M059J (cell line): ENCODE measurements at places on chromosomes 4 and X. TPM values are rescaled to one million over a fixed set of nuclear protein-coding genes. Genes with fewer than 3 reads are reported as not detected.

DNA sequence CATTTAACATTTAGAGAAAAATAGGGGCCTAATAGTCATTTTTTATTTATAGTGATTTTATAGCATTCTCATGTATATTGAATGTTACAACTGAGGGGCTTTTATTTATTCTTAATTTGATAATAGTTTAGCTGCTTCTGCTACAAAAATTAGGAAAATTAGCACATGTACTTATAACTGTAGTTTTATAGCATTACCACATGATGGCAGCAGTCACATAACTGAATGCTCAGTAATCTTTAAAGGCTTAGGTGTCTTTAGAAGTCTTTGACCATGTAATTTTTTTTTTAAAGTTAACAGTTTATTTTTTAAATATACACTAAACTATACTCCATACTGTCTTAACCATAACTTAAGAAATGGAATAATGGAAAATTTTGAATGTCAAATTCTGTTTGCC, 136.6 kb downstream of the STAG2 start:
- peak; percentile 46 for DNase-seq

- DNase-seq, result no peak
These were observed 60.3 kb downstream of the DLG3 start for GRCh38 chrX:70504772-70505450.

GRCh38 chrX:112819008-112819640, 21.5 kb downstream of the AMOT start:
- peak; percentile 80 for DNase-seq

DNA sequence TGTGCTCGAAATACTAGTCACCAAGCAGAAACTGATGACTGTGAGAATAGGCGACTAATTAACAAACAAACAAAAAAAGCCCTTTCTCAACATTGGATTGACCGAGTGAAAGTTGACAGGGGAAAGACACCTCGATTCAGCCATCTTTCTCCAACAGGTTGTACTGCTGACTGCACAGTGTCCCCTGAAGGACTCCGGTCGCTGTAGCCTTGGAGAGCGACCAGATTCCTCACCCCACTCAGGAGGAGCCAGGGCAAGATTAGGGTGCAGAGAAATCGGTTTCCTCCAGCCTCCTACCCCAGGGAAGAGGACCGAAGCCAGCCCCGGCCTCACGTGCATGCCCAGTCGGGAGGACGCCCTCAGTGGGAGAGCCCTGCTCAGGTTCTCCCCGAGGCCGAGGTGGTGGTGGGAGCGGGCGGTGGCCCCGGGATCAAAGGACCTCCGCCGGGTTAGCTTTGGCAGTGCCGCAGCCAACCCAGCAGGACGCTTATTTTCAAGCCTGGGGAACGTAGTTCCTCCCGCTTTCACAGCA, 1.1 kb upstream of the RAP1GDS1 start:
- peak; percentile 33 for DNase-seq

DNA sequence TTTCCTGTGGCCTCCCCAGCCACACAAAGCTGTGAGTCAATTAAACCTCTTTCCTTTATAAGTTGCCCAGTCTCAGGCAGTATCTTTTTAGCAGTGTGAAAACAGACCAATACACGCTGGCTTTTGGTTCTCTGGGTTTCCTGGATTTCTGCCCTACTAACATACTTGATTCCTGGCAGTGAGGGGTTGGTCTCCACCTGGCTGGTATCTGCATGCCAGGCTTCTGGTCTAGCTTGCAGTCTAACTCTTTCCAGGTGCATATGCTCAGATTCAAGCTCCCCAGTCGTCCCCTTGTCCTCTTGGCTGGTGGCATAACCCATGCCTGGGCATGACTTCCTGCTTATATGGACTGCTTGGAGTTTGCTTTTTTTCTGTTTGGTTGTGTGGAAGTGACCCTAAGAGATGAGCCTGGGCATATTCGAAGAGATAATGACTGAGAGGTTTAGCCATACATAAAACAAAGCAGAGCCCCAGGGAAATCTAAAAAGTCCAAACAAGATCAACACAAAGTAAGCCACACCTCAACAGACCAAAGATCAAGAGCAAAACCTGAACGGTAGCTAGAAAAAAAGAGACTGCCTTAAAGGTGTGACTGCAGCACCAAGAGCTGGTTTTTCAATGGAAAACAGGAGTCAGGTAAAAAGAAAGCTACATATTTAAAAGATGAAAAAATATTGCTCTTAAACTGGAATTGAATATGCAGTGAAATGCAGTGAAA, 102.1 kb upstream of the STS start:
- no peak for DNase-seq

DNA sequence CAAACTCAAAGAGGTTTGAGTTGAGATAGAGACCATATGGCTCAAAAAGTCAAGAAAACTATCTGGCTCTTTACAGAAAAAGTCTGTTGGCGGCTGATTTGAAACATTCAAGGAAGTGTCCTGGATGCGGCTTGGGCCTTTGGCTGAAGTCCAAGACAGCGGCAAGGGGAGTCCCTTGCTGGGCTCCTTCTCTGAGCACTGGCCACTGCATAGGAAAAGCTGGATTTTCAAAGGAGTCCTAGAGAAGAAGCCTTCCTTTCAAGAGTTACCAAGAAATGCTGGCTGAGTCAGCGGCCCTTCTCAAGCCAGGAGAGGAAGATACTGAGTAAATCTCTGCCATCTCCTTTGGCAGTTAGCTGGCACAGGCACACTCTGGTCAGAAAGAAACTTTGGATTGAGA, 12.1 kb downstream of the APLN start:
- peak; percentile 60 for DNase-seq

- DNase-seq, result no peak
These were observed 25.5 kb downstream of the PHEX start for GRCh38 chrX:22057667-22058066.

DNA sequence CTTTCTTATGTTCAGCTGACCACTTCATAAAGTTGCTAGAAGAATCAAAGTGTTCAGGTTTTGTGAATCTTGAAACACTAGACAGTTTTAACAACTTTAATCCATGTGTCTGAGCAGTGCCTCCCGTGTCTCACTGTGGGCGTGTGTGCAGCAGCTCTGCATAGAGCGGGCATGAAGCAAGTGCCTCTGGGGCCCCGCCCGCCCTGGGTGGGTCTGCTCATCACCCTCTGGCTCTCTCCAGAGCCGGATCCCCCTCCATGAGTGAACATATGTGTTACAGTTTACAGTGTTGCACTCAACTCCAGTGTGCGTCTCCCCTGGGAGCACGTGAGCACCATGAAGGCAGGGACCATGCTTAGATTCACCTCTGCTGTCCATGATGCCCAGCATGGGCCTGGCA, 37.6 kb upstream of the CRMP1 start:
- DNase-seq, result no peak

- no peak for DNase-seq
These were observed 26.4 kb downstream of the GAK start for GRCh38 chr4:905485-906338.

DNA sequence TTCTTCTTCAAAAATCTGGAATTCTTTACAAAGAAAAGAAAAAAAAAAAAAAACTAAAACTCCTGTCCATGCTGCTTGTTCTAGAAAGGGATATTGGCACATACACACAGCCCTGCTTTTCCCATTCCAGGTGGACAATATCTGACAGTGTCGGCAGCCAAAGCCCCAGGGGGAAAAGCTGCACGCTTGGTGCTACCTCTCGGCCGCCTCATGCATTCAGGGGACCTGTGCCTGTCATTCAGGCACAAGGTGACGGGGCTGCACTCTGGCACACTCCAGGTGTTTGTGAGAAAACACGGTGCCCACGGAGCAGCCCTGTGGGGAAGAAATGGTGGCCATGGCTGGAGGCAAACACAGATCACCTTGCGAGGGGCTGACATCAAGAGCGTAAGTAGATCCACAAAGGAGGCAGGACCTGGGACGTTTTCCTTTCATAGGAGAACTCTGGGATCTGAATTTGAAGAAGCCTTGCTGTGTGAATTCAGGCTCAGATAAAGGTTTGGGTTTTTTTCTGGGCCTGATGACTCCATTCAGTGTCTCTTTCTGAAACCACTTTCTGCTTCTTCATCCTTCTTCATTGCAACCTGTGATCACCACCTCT, 71.9 kb downstream of the NPNT start:
- no peak for DNase-seq

- DNase-seq, result no peak
These were observed 173.5 kb downstream of the ANTXR2 start for GRCh38 chr4:79899481-79899880.

Gene CYSLTR1
- 2.7 and 2.8 TPM in 2 replicates for total RNA-seq

Gene RTL3
- 2.1 and 3.0 TPM in 2 replicates for total RNA-seq
